ENCODE measurements at places on chromosomes 12 and 14. TPM values are rescaled to one million over a fixed set of nuclear protein-coding genes. Genes with fewer than 3 reads are reported as not detected.

TCL1B gene
- polyA plus RNA-seq, result not detected

HCAR1 gene
- 0.05 TPM for polyA plus RNA-seq

PMCH gene
- polyA plus RNA-seq, result not detected

ACVR1B gene
- 16.4 TPM for polyA plus RNA-seq

TMTC1 gene
- 66.8 TPM for polyA plus RNA-seq
